ENCODE measurements at places on chromosomes 13 and 19. TPM values are rescaled to one million over a fixed set of nuclear protein-coding genes. Genes with fewer than 3 reads are reported as not detected.

Gene GPR12
- 0.41 TPM for total RNA-seq

Gene BAX
- total RNA-seq: 45.8 TPM

Gene C3
- total RNA-seq: 93.5 TPM

Gene ZNF738
- 2.9 TPM for total RNA-seq

Gene TUBA3C
- total RNA-seq: not detected

Measured in fibroblast of the aortic adventitia (primary cell).